Stimulated activated CD4-positive, alpha-beta T cell treated with anti-CD3 and anti-CD28 coated beads, Interleukin-15, amount 100 ng/mL, for 24 hours (primary cell): ENCODE measurements at places on chromosomes 3 and 15.
A peak's percentile ranks its signal among the peaks of the same experiment; 100 is the strongest.

DNA sequence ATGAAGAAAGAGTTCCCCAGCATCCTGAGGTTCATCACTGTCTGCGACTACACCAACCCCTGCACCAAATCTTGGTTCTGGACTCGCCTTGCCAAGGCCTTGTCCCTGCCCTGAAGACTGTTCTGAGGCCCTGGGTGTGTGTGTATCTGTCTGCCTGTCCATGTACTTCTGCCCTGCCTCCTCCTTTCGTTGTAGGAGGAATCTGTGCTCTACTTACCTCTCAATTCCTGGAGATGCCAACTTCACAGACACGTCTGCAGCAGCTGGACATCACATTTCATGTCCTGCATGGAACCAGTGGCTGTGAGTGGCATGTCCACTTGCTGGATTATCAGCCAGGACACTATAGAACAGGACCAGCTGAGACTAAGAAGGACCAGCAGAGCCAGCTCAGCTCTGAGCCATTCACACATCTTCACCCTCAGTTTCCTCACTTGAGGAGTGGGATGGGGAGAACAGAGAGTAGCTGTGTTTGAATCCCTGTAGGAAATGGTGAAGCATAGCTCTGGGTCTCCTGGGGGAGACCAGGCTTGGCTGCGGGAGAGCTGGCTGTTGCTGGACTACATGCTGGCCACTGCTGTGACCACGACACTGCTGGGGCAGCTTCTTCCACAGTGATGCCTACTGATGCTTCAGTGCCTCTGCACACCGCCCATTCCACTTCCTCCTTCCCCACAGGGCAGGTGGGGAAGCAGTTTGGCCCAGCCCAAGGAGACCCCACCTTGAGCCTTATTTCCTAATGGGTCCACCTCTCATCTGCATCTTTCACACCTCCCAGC is 2.9 kb downstream of the MYD88 start:
- no peak for DNase-seq

DNA sequence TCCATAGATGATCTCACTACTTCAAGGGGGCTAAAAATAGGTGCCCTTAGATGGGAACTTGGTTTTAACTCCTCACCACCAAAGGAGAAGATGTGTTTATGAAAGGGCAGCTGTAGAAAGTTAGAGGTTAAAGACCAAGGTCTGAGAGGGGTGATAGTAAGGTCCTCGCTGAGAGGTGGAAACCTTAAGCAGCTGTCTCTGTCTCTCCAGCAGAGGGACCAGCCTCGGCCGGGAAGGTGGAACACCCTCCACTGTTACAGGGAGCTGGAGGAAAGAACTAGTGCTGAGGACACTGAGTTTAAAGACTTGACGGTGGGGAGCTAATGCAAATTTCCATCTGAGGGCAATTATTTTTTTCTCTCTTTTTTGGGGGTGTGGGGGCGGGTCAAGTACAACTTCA is 8.9 kb upstream of the RLBP1 start:
- no peak for DNase-seq

DNA sequence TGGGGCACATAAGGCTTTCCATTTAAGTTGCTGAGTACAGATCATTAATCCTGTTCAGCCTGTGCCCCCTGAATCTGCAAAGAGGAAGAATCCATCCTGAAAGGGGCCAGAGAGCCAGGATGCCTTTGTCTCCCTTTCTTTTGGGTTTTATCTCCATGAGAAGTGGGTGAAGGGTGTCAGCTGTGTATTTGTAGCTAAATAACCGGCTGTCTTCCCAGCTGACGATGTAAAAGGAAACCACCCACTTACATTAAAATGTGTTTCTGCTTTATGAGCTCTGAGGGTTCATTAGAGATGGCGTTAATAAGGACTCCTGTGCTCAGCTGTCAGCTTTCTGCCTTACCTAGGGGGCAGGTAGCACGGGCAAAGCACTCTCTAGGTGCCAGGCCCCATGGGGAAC is 83.4 kb downstream of the SLCO3A1 start:
- no peak for DNase-seq

- DNase-seq: peak; percentile 57
These were observed 145.5 kb upstream of the UMPS start for GRCh38 chr3:124584552-124585391.

DNA sequence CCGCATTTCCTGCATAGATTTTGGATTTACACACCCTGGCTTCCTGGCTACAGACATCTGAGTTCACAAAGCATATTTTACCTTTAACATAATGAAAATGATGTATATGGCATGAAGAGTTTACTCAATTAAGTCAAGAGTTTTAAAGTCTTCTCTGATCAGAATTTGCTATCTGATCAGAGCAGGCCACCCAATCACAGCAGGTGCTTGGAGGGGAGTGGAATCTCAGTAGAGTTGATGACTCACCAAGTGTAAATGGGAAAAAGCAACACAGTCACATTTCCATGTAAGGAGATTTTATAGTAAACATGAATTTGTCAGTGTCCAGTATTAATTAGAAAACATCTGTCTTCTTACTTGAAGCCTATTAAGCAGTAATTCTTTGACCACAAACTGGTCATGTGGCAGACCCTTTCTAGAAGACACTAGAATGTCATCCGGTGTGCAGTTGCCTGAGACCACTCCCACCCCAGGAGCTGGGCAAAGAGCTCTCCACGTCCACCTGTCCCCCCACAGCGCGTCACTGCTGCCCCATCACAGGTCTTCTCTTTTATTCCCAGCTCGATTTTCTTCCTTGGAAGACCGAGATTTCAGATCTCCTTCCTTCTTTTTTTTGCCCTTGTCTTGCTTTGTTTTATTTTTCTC is 10.8 kb downstream of the MESD start:
- DNase-seq: no peak

GRCh38 chr3:42063888-42064287 is 27.3 kb upstream of the TRAK1 start:
- no peak for DNase-seq

- no peak for DNase-seq
These were observed 98.4 kb downstream of the SNRPN start for GRCh38 chr15:25053000-25053815.

- peak; percentile 32 for DNase-seq
These were observed 19.0 kb upstream of the PARP14 start for GRCh38 chr3:122661633-122662032.

- no peak for DNase-seq
These were observed 577.8 kb downstream of the PYDC2 start for GRCh38 chr3:192038726-192039125.

DNA sequence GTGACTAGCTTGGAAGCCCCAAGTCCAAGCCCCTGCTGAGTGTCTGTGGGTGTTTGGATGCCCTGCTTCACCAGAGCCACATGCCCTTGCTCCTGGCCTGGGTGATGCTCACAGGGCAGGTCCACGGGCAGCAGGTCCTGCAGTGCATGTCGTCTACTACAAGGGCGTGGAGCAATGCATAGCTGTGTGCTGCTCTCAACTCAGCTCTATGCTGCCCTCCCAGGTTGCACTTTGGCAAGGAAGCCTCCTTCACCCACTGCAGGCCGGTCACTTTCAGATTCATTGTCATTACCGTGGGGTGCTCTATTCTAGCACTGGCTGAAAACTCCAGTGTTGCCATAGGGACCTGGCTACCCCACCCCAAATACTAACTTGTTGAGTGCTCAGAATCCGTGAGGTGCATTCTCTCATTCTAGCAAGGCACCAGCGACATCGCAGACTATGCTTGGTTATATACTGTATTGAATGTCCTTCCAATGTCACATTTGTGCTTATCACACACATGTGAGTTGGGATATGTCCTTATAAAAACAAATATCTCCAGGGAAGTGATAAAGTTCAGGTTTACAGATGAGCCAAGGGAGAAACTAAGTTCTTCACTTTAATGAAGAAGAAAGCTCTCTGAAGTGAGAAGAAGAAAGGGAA is 51.8 kb downstream of the GRAMD1C start:
- no peak for DNase-seq

- no peak for DNase-seq
These were observed 932.6 kb downstream of the EPHA3 start for GRCh38 chr3:90039994-90040393.
